ENCODE measurements at places on chromosomes 2 and 18. TPM values are rescaled to one million over a fixed set of nuclear protein-coding genes. Genes with fewer than 3 reads are reported as not detected.
A peak's percentile ranks its signal among the peaks of the same experiment; 100 is the strongest.

LRP2 gene
- total RNA-seq: 164 TPM

DNA sequence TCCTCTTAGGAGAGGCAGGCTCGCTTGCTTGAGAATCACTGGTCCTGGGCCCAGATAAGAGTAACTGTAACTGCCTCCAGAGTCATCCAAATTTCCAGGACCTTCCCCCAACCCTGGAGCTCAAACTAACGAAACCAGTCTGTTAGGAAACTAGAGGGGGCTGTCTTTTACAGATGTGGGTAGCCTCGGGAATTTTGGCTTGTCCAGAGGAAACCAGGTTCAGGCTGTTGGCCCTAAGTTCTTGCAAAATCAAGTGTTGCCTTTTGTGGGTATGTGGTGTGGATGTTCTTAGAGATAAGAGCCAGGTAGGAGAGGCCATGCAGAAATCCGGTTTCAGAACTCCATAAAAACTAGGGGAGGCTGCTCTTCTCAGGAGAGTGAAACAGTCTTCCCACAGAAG lies 125.0 kb upstream of the DLX2 start:
- H3K27ac ChIP-seq: no peak overlapping the region
- H3K27me3 ChIP-seq: no peaks in the 10 kb centered on the region
- DNase-seq: no peak
- H3K4me3 ChIP-seq: no peak overlapping the region
- H3K4me1 ChIP-seq: peaks cover 42% of the 10 kb centered on the region

UGT1A10 gene
- total RNA-seq: not detected

FAM110C gene
- total RNA-seq: 14.2 TPM

TNFAIP6 gene
- 0.33 TPM for total RNA-seq

- no peak for DNase-seq
- peaks cover 4% of the 10 kb centered on the region for H3K27me3 ChIP-seq
- H3K4me3 ChIP-seq: no peak overlapping the region
- H3K36me3 ChIP-seq: no peaks in the 10 kb centered on the region
Measured at GRCh38 chr18:79642626-79643025, 37.0 kb upstream of the CTDP1 start.

GRCh38 chr18:74595431-74595830 lies 2.2 kb upstream of the ZNF407 start:
- no peak overlapping the region for H3K4me3 ChIP-seq
- H3K27ac ChIP-seq: no peak overlapping the region
- DNase-seq: no peak
- peaks cover 3% of the 10 kb centered on the region for H3K36me3 ChIP-seq

DNA sequence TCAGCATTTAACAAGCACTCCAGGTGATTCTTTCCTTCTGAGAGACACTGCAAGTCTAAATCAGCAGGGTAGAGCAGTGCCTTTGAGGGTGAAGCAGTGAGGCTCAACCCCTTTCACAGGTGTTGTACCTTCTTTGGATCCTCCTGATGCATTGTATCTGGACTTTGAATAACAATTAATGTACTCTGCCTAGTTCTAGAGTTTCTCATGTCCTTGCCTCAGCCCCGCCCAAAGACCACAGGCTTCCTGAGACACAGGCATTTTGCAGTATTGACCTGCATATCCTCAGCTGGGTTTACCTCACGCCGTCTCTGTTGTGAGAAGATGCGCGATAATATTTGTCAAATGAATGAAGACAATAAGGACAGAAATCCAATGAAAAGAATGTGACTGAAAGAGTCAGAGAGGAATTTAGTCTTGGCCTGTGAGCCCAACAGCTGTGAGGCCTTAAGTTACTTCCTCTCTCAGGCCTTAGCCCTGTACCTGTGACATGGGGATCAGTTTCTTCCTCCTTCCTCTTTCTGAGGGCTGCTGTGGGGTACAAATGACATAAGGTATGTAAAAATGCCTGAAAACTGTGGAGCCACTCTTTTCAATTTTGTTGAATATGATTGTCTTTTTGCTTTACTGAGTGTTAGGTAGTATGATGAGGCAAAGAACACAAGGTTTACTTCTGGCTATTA lies 43.7 kb downstream of the WIPF1 start:
- no peaks in the 10 kb centered on the region for H3K27me3 ChIP-seq
- H3K4me1 ChIP-seq: no peaks in the 10 kb centered on the region
- no peak overlapping the region for H3K4me3 ChIP-seq

DNA sequence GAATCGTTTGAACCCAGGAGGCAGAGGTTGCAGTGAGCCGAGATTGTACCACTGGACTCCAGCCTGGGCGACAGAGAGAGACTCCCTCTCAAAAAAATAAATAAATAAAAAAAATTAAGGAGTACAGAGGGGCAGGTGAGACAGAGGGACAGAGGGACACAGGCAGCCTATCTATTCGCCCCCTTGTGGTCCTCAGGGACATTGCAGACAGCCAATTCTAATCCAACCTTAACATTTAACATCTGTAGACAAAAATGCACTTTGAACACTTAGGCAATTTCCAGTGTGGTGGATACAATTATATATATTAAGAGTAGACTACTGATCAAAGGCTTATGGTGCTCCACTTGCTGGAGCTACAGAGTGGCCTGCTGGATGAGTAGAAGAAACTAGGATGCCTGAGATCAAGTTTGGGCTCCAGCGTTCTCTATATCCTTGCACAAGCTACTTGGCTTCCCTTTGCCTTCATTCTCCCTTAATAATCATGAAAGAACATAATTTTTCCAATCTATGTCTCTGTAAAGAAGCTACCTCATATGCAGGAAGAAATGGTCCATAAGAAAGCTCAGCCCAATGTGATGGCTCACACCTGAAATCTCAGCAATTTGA lies 8.2 kb upstream of the SMARCAL1 start:
- H3K36me3 ChIP-seq: no peaks in the 10 kb centered on the region
- peak; percentile 43 for DNase-seq
- no peaks in the 10 kb centered on the region for H3K27me3 ChIP-seq
- H3K4me3 ChIP-seq: no peak overlapping the region
- no peak overlapping the region for H3K27ac ChIP-seq

GRCh38 chr18:52716973-52717372 lies 377.0 kb downstream of the DCC start:
- H3K36me3 ChIP-seq: no peaks in the 10 kb centered on the region
- H3K4me3 ChIP-seq: no peak overlapping the region
- no peak overlapping the region for H3K27ac ChIP-seq
- DNase-seq: peak; percentile 25

- no peak for DNase-seq
- no peak overlapping the region for H3K27ac ChIP-seq
- H3K27me3 ChIP-seq: no peaks in the 10 kb centered on the region
- H3K36me3 ChIP-seq: peaks cover 22% of the 10 kb centered on the region
Measured at GRCh38 chr2:241031436-241032165, 33.2 kb downstream of the SNED1 start.

Measured in thyroid gland (tissue), 4 donors.